CD4-positive, alpha-beta T cell treated with Interleukin-17A for 1 hour (primary cell): ENCODE measurements at places on chromosomes 6 and 20.

DNA sequence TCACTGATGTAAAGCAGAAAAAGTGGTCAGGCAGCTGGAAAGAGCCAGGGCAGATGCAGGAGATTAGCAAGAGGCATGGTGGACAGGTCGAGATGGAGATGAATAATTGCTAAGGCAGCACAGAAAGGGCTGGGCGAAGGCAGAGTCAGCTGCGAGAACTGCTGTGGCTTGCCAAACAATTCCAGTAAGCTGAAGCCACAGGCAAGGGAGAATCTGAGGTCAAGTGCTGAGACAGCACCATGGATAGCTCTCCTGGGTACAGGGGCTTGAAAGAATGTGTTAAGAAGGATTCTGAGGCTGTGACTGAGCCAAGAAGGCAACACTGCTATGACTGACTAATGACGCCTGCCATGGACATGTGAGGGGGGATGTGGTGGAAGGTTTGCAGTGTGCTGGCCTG is 220.8 kb upstream of the FOXA2 start:
- DNase-seq = no peak

DNA sequence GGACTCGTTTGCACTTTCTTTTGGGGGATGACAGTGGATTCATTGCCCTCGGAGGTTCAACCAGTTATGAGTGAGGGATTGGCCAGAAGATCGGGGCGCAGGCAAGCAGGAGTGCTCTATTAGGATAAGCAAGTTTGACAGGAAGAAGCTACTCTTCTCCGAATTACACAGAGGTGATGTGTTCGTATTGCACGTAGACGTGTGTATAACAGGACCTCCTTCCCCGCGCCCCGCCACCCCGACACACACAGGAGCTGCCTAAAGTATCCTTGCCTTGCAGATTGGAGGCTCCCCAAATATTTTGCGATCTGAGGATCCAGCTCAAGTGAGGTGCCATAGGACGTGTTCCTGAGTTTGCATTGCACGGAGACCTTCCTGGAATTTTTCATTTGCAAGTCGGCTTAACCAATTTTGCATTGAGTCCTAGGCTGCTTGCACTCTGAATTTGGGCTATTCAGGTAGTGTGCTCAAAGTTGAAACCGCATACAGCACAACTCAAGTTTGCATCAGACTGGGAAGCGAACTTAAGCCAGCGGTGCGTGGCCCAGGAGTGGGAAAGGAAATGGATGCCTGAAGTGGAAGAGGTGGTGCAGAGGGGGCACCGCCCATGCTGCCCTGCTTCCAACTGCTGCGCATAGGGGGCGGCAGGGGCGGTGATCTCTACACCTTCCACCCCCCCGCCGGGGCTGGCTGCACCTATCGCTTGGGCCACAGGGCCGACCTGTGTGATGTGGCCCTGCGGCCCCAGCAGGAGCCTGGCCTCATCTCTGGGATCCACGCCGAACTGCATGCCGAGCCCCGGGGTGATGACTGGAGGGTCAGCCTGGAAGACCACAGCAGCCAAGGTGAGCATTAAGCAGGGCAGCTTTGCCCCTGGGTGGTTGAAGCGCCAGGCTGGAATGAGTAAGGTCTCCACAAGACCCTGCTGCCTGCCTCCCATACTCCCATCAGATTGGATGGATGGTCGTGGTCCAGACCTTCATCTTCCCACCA is 770 bp downstream of the TCF19 start:
- peak; percentile 25 for DNase-seq

GRCh38 chr20:5270603-5271002 is 46.2 kb downstream of the PROKR2 start:
- no peak for DNase-seq

DNA sequence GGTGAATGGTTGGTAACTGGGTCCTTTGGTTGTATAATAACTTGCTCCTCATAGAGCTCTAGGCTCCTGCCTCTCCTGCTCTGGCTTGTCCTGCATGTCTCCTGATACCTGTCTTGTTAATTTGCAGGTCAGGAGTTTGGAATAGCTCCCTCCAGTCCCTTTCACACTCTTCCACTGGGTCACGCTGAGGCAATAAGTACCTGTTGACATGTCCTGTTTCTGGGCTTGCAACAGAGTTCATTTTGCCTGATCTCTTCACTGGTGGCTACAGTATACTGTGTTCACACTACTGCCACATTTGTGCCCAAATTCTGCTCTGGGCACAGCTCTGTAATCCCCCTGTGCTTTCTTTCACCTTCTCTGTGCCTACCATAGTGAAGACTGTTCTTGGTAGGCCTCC is 25.4 kb upstream of the C20orf144 start:
- DNase-seq = no peak

GRCh38 chr6:139474145-139475108 is 100.0 kb upstream of the CITED2 start:
- DNase-seq = no peak

GRCh38 chr6:43921548-43922425 is 151.8 kb downstream of the VEGFA start:
- DNase-seq = no peak

- DNase-seq = no peak
Measured at GRCh38 chr6:148406579-148407371, 64.1 kb downstream of the SASH1 start.
